ENCODE measurements at places on chromosomes 2 and 18.

- no peak for DNase-seq
These were observed 58.2 kb upstream of the ITGA4 start for GRCh38 chr2:181399027-181399426.

DNA sequence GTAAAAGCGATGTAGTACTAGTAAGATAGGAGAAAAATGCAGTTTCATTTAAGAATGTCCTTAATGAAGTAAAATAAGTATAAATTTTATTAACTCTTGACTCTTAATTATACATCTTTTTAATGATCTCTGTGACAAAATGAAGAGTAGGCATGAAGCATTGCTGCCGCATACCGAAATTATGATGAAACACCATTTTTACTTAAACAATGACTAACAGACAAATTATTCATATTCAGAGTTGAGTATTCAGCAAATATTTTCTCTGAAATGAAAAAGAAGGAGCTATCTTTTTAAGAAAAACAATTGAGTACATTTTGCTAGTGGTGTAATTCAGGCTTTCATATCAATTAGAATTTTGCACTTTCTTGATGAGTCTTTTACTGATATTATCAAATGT, 150.6 kb upstream of the DOCK10 start:
- no peak for DNase-seq

DNA sequence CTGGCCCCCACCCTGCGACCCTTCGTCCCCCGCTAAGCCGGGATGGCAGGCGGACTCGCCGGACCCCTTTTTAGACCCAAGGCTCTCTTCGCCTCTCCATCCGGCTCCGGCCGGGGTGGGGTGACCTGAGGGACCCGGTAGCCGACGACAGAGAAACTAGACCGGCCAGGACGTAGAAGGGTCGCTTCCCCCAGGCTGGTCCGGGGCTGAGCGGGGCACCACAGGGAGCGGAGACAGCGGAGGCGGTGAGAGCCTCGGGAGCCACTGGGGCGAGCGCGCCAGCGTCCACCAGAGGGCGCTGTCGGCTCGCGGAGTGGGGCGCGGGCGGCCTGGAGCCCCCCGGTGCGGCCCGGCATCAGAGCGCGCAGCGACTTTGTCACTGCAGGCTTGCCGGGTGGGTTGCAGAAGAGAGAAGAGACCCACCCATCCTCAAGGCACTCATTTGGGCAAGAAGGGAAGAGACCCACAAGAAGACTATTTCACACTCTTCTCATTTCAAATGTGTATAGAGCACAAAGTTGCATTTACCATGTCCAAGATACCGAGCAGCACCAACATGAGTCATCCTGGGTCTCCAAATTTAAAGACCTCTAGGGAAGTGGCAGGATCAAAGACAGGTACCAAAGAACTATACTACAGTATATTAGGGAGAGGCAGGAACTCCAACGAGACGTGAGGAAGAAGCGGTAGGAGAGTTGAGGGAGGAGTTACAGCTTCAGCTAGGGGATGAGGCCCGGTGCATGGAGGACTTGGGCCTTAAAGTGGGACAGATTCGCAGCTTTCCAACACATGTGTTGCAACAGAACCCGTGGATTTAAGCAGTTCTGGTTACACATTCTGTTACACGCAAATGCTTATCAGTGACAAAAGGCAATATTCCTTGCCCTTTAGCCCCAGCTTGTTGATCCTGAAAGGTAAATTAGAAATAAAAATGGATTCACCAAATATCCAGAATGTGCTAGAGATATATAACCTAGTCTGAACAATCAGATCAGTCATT, 7.6 kb upstream of the PRKCE start:
- DNase-seq: peak; percentile 72

- DNase-seq: no peak
These were observed 5.3 kb upstream of the RPL37A start for GRCh38 chr2:216493334-216493685.

GRCh38 chr2:106982350-106982749, 96.4 kb upstream of the ST6GAL2 start:
- DNase-seq: no peak

- peak; percentile 34 for DNase-seq
These were observed 143.6 kb downstream of the WDPCP start for GRCh38 chr2:63444565-63445288.

DNA sequence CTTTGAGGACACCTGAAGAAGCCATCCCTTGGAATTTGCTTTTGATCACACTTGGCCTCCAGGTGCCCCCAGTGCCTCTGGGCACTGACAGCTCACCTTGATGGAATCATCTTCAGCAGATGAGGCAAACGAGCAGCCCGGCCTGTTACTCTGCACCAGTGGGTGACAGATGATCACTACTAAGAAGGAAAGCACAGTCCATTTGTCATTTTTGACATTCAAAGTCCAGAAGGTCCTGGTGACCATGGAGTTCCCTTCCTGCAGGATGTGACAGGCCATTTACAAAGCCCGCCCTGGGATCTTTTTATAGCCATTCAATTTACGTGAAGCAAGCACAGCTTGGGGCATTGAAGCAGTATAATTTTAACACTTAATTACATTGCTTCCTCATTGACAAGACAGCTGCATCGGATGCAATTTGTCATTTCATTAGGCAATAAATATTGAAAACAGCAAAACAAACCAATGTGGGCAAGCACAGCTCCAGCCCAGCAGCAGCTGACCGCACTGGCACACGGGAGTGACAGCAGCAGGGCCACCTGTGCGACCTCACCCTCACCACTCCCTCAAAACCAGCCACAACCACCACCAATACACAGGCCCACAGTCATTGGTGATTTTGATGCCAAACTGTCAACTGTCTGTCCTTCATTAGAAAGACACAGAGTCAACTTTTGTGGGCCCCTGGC, 76.0 kb upstream of the SLC66A3 start:
- no peak for DNase-seq

- no peak for DNase-seq
These were observed 3.3 kb downstream of the GPR39 start for GRCh38 chr2:132419941-132420340.

DNA sequence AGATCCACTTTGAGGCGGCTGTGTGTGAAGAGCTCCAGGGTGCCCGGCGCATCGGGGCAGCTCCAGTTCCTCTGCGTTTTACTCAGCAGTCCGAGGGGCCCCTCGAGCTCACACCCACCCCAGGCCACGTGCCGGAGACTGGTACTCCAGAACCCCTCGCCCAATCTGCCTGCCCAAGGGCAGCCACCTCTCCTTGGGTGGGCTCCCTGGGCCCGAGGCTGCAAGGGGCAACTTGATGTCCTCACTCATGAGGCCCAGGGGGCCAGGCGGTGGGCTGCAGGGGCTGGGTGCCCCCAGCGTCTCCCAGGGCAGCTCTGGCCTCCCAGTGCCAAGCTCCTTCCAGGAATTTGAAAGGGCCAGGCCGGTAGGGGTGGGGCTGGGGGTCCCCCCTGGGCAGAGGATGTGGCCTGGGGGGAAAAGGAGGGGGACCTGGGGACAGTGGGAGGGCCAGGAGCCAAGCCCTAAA, 16.7 kb downstream of the RAMP1 start:
- DNase-seq: no peak

- DNase-seq: no peak
These were observed 740.4 kb downstream of the DSC3 start for GRCh38 chr18:30302181-30302580.

DNA sequence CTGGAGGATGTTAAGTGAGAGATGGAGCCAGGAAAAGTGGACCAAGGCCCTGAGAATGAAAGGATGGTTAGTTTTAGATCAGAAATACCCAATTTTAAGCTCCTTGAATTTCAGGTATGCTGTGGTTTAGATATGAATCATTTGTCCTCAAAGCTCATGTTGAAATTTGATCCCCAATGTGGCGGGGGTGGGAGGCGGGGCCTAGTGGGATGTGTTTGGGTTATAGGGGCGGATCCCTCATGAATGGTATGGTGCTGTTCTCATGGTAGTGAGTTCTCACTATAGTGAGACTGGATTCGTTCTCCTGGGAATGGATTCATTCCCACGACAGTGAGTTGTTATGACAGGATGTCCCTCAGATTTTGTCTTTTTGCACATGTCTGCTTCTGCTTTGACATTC, 11.4 kb downstream of the MYO5B start:
- no peak for DNase-seq

DNA sequence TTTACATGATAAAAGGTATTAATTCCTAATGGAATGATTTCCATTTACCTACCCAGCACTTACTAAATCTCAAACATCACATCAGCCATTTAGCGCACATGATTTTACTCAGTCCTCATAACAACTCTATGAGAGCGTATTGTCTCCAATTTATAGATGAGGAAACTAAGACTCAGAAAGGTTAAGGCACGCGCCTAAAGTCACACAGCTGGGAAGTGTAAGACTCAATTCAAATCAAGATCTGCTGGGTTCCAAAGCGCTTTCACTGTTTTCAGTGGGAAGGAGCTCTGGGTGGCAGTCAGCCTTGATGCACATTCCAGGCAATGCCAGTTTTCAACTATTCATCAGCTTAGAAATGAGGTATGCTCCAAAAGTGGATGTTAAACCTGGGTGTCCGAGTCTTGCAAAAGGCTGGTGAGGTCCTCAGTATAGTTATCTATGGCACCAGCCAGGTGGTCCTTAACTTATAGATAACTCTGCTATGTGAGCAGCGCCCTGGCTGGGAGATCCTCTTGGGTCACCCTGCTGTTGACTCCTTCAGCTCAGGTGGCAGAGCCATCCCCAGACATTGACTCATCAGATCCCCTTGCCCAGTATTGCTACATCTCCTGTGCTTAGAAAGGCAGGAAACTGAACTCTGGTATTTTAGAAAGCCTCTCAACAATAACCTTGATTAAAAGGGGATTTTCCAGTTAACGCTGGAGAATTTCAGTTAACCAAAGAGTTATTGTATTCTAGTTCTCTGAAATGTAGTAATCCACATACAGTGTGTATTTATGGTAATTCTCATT, 47.1 kb downstream of the SLC4A1AP start:
- DNase-seq: peak; percentile 39

GRCh38 chr18:68665628-68666027, 49.3 kb downstream of the TMX3 start:
- no peak for DNase-seq

DNA sequence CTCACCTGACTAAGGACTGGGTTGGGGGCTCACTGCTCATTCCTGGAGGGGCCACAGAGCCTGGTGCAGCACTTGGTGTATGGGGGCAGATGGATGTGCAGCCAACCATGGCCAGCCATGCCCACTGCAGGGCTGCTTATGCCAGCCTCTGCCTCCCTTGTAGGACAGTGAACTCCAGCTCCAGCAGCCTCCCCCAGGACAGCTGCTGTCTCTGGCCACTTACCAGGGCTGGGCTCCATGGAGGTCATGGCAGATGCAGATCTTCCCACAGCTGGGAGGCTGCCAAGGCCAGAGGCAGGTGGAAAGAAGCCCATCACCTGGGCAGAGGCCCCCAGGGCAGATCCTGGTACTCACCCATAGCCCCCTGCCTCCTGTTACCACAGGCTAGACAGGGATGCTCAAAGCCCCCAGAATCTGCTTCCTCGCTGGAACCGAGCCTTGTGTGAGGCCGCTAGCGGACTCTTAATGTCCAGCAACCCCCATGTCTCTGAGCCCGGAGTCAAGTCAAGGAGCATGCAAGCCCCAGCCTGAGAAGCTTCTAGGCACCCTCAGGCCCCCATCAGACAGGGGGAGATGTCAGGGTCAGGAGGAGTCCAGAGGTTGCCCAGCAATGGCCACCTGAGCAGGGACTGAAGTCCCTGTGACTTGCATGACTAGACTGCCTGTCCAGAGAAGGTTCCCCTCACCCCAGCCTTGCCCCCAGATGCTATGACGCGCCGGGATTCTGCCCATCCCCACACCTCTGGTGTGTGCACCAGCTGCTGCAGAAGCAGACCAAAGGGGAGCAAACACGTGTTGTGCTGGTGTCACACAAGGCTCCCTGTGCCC, 123.6 kb downstream of the TWIST2 start:
- DNase-seq: no peak

- no peak for DNase-seq
These were observed 185.4 kb downstream of the INHBB start for GRCh38 chr2:120531365-120531764.

- no peak for DNase-seq
These were observed 24.1 kb upstream of the ANXA4 start for GRCh38 chr2:69717861-69718273.

GRCh38 chr2:552906-553305, 124.3 kb downstream of the TMEM18 start:
- DNase-seq: no peak

DNA sequence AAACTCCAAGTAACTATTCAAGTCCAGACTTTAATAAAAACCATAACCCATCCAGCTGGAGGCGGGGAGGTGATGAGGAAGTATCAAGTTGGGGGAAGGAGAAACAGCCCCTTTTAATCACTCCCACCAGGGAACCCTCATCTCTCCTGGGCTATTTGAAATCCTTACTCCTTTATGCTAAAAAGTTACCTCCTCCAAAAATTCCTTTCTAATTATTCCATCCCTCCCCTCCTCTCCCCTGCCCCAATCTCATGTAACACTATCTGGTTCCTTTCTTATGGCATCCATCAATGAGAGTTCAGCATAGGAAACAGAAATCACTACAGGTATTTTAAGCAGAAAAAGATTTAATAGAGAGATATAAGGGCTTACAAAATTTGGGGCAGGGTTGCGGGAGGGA, 9.3 kb upstream of the SLC14A2 start:
- DNase-seq: no peak

DNA sequence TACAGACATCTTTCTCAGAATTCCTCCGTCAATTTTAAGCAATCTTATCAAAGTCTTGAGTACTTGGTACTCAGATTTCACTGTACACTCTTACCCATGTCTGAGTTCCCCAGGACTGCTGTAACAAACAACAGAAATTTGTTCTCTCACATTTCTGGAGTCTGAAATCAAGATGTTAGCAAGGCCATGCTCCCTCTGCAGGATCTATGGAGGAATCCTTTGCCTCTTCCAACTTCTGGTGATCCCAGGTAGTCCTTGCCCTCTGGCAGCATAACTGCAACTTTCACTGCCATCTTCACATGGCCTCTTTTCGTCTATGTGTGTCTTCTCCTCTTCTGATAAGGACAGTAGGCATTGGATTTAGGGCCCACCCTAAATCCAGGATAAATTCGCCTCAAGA, 17.1 kb upstream of the CACNB4 start:
- DNase-seq: no peak

DNA sequence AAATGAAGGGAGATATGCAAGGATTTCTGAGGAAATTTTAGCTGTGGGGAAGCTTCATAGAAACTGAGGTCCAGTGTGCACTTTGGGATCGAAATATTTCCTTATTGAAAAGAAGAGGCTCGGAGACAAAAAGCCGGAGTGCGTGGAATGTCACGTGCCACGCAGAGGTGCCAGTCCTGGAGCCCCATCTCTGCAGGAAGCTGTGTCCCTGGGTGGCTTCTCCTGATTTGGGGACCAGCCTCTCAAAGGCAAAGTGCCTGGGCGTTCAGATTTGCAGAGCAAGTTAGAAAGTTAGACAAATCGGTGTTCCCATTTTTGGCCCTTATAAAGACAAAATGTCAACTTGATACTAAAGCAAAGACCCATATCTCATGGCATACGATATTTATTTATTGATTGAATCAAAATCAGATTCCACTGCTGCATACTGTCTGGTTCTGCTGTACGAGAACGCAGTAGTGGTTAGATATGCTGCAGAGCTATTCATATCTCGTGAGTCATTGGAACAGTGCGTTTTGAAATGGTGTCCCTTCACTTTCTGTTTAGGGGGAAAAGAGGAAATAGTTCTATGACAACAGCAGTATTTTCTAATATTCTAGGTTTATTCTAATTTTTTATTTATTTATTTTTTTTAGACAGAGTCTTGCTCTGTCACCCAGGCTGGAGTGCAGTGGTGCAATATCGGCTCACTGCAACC, 9.1 kb upstream of the ATG16L1 start:
- no peak for DNase-seq
